CD4-positive, alpha-beta T cell treated with Interleukin-10 for 1 hour (primary cell): ENCODE measurements at places on chromosomes 6 and 20.

DNA sequence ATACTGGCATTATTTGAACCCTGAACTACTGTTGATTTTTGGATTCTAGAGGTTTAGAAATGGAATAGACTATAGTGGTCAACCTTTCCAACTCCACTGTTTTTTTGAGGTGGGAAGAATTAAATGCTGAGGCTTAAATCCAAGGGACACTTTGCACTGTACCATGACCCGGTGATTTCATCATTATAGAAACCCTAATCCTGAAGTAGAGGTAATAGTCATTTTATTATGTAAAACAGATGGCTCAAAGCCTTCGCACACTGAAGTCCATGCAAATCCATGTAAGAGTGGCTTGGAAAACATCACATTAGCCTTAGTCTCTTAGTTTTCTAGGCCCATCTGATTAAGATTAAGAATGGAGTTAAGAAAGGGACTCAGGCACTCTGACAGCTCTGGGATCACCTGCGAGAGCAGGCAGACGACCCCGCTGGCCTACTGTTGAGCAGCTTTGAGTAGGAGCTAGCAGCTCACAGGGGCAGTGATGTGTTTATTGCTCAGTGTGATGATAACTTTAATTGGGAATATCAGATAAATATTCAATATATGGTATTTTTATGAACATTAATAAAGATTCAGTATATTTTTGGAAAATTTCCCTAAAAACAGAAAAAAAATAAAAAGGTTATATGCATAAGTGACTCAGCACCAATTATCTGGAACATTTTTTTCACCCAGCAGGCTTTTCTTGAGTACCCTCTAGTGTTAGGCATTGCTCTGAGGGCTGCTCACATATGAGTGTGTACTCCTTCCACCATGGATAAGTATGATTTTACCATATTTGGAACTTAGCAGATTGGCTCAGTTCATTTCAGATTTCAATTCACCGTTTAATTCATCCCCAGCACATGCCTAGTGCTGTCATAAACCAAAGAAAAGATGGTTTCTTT lies 13.4 kb downstream of the SLX4IP start:
- DNase-seq = no peak

DNA sequence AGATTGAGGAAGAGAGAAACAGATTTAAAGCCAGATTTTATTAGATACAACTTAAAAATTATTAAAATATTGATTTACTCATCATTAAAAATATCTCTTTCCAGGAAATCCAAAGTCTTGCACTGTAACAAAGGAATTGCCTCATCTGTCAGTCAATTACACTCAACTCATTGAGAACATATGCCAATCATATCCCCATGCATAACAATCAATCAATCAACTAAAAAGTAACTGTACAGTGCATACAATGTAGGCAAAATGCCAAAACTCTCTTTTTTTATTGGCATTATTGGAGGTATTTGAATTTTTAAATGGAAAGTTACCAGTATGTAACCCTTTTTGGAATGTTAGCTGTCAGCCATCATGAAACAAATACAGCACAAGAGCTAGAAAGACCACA lies 45.3 kb upstream of the FAM83B start:
- no peak for DNase-seq

- DNase-seq = no peak
Observed at GRCh38 chr20:839015-839414, 5.5 kb downstream of the FAM110A start.

GRCh38 chr20:50005471-50005981 lies 22.7 kb downstream of the SNAI1 start:
- DNase-seq = no peak

DNA sequence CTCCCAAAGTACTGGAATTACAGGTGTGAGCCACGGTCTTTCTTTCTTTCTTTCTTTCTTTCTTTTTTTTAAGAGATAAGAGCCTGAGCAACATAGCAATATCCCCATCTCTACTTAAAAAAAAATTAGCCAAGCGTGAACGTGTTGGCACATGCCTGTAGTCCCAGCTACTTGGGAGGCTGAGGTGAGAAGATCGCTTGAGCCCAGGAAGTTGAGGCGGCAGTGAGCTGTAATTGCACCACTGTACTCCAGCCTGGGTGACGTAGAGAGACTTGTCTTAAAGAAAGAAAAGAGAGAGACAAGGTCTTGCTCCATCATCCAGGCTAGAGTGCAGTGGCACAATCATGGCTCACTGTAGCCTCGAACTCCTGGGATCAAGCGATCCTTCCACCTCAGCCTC lies 162.0 kb upstream of the MLN start:
- no peak for DNase-seq

DNA sequence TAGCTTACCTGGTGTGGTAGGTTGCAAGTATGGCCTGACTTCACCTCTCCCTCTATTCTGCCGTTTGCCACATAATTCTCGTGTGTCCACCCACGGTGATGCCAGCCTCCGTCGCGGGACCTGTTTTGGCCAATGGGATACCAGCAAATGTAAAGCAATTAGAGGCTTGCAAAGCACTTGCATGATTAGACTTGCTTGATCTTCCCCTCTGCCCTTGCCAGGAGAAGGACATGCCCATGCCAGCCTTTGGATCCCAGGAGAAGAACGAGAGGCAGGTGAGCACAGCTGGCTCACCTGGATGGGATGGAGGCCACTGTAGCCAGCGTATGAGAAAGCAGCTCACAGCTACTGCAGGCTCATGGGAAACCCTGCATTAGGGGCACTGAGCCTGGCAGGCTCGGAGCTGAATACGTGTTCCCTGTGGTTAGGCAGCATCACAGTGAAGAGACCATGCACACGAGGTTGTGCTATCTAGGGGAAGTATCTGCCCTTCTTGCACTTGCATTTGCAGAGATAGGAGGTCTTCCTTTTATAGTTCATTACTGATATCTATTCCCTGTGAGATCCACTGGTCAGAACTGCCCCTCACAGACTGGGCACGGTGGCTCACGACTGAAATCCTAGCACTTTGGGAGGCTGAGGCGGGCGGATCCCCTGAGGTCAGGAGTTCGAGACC lies 62.4 kb downstream of the TMEM242 start:
- no peak for DNase-seq
